Esophagus mucosa (tissue), 1 donor: ENCODE measurements at places on chromosomes 2 and 18. TPM values are rescaled to one million over a fixed set of nuclear protein-coding genes. Genes with fewer than 3 reads are reported as not detected.
A peak's percentile ranks its signal among the peaks of the same experiment; 100 is the strongest.

Gene C18orf54
- total RNA-seq = 2.7 TPM

Gene EHD3
- 43.4 TPM for total RNA-seq

Gene ANO7
- total RNA-seq = 0.12 TPM

Gene VWC2L
- not detected for total RNA-seq

Gene COL6A3
- total RNA-seq = 23.0 TPM

Gene FEV
- not detected for total RNA-seq

Gene MBP
- 25.5 TPM for total RNA-seq

DNA sequence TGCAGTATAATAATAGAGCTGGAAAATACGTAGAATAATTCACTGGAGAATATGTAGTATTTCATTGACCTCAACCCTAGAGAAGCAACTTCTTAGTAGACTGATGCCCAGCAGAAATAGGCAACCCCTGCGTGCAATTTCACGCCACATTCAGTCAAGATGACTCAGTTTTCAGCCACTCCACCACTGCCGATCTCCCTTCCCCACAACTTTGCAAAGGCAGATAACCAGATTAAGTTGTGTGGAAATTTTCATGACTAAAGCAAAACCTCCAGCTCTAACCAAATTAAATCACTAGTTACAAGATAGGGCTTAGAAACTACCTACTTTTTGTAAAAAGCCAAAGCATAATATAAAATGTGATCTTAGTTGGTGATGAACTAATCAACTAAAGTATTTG is 63.3 kb upstream of the STK17B start:
- ATAC-seq = no peak

DNA sequence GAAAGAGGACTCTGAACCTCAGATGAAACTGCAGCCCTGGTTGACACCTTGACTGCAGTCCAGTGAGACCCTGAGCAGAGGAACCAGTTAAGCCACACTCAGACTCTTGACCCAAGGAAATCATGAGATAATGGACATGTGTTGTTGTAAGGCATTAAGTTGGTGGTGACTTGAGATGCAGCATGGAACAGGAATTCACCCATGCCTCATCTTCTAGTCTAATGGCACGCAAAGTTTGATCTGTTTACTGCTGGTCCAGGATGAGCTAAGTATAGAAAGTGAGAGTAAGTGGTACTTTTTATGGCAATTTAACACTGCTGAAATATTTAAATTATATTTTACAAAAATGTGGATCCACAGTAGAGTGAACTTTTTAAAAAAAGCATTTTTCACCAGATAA is 51.3 kb upstream of the LTBP1 start:
- ATAC-seq = no peak

DNA sequence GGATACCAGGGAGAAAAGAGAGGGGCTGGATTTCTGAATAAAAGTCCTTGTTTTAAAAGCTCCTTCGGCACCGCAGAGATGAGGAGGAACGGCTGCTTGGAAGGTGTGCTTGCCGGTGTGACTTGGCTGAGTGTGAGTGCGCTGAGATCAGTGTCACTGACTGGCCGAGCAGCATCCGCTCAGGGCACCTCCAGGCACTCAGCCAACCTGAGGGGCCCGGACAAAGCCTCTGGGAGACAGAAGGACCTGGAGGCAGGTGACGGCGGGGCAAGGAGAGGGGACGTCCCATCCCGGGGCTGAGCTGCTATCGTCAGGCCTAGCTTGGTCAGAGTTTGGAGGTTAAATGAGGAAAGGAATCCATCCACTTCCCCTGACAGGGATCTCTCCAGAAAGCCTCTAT is 16.8 kb upstream of the ALLC start:
- no peak for ATAC-seq

DNA sequence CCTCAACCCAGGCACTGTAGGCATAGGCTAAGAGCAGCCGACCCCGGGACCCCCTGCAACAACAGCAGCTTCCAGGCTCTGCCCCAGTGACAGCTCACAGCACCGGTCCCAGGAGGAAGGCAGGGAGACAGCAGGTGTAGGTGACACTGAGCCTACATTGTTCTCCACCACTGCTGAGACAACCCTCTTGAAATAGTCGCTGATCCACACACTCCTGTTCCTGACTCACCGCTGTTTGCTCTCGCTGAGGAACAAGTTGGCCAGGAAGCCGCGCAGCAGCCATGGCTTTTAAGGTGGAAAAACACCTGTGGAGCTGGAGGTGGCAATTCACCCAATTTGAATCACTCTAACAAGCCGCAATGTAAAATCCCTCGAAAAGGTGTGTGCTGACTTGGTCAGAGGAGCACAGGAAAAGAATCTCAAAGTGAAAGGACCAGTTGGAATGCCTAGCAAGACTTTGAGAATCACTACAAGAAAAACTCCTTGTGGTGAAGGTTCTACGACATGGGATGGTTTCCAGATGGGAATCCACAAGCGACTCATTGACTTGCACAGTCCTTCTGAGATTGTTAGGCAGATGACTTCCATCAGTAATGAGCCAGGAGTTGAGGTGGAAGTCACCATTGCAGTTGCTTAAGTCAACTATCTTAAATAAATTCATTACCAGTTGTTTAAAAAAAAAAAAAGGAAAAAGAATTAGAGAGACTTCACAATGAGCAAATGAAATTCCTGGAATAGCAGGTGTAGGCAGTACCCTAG is 167.5 kb downstream of the ARL4C start:
- ATAC-seq = peak; percentile 93

- no peak for ATAC-seq
Observed at GRCh38 chr2:123696799-123697410, 328.2 kb upstream of the CNTNAP5 start.

- ATAC-seq = no peak
Observed at GRCh38 chr2:98759338-98759737, 28.4 kb upstream of the MGAT4A start.

DNA sequence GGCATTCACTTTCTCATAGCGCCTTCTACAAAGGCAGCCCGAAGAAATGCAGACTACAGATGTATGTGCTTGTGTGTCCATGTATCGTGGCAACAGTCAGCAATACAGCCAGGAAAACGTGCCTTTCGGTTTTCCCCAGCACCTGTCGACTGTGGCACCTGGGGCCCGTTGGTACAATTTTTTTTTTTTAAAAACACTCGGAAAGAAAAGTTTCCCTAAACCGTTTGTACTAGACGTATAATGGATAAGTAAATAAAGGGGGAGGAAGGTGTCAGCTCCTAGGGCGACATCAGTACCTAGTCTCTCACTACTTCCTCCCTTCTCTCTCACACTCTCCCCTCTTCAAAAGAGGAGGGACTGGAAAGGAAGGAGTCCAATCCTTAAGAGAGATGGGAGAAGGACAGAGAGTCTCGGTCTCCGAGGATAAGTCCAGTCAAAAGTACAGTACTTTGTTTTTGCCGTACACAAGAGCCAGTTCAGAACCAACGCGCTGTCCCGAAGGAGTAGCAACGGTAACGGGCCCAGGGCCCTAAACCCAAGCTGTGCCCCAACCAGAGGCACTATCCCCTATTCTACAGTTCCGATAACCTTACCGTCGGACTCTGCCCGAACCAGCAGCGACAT is 759 bp downstream of the PPP4R3B start:
- peak; percentile 20 for ATAC-seq

- no peak for ATAC-seq
Observed at GRCh38 chr2:213220967-213221603, 63.2 kb upstream of the SPAG16 start.

DNA sequence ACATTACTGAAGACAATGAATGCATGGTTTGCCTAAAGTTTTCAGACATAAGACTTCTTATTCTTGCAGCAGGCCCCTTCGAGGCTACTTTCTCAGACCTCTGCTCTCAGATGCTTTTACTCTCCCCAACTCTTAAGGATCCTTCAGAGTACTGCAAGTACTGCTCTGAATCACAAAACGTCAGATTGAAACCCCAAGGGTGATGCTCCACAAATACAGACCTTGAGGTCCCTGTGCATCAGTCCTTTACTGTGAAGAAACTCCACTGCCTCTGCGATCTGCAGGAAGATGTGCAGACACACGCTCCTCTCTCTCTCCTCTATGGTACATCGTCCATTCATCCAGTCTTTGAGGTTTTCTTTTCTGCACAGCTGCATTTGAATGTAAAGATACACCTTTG is 52.8 kb downstream of the EIF2AK3 start:
- ATAC-seq = no peak

- ATAC-seq = no peak
Observed at GRCh38 chr2:3199627-3200345, 177.8 kb downstream of the EIPR1 start.

DNA sequence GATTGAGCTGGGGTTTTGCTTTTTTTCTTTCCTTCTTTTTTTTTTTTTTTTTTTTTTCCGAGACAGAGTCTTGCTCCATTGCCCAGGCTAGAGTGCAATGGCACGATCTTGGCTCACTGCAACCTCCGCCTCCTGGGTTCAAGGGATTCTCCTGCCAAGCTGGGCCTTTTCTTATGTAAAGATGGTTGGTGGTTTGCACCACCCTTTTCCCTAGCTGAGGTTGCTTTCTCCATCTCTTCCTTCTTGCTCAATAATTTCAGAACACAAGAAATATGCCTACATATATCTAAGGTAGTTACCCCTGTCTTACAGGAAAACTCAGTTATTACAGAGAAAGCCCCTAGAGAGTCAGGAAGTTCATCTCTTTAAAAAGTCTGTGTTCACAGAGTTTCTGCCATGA is 7.0 kb downstream of the TTC39C start:
- no peak for ATAC-seq

GRCh38 chr2:113075030-113075429 is 7.3 kb downstream of the IL1F10 start:
- no peak for ATAC-seq

- ATAC-seq = no peak
Observed at GRCh38 chr18:50460062-50460461, 85.2 kb downstream of the SKA1 start.

DNA sequence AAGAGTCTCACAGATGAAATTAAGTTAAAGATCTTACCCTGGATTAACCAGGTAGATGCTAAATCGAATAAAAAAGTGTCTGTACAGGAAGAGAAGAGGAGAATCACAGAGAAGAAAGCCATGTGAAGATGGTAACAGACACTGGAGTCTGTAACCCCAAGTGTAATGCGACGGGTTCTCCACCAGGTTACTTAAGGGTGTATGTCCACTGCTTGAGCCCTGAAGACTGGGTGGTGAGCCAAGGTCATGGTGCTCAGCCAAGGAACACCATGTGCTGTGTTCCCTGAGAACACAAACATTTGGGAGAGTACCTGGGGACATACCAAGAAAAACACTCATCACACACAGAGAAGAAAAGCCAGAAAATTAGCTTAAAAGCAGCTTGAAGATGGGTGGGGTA is 8.2 kb upstream of the ACADL start:
- no peak for ATAC-seq
